AG08396 (cell line): ENCODE measurements at places on chromosomes 4 and X.
A peak's percentile ranks its signal among the peaks of the same experiment; 100 is the strongest.

DNA sequence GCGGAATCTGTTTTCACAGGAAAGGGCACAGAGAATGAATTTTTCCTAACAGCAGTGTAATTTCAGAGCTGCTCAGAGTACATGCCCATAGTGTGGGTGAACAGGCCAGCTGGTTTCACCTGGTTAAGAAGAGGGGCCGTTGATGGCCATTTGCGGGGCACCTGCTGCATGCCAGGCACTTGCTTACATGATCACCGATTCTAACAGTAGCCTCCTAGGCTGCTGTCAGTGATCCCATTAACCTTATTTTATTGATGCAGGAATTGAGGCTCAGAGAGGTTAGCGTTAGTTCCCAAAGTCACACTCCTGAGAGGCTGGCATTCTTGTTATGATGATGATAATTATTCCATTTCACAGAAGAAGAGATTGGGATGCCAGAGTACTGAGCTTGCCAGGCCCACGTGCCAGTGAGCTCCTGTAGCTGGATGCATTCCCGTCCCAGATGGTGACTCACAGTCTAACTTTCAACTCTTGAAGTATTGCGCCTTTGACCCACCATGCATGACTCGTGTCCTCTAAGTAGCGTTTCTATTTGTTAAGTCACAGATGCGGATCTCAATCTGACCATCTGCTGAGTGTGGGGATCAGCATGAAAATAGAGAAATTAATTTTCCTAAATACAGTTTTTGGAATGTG is 76.5 kb downstream of the PSAPL1 start:
- DNase-seq: peak; percentile 84

- DNase-seq: no peak
Observed at GRCh38 chrX:154751203-154751668, 359 bp upstream of the GAB3 start.

DNA sequence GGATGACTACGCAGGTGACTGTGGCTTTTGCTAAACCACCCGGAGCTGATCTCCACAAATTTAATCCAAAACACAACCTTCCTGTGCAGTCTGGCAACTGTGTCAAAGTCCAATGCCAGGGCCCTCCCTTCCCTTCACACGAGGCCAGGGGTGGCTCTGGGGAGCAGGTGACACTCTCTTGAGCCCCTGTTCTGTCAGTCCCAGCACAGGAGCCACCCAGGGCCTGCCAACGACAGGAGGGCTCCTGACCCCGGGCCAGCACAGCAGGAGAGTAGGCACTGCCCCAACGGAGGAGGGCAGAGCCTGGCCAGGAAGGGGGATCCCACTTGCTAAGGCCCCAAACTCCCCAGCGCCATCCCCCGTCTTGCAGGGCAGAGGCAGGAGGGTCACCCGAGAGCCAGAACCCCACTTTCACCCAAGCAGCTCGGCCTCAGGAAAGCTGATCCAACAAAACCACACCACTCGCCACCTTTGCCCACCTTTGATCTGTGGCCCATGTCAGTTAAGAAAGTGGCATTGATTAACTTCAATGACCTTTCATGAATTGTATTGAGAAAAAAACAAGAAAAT is 44.7 kb downstream of the FAM53A start:
- no peak for DNase-seq

GRCh38 chr4:76486588-76487276 is 51.7 kb downstream of the SHROOM3 start:
- DNase-seq: no peak

- DNase-seq: no peak
Observed at GRCh38 chr4:81019006-81019405, 11.5 kb upstream of the BMP3 start.

- DNase-seq: no peak
Observed at GRCh38 chr4:108937066-108937465, 174.2 kb upstream of the ETNPPL start.

DNA sequence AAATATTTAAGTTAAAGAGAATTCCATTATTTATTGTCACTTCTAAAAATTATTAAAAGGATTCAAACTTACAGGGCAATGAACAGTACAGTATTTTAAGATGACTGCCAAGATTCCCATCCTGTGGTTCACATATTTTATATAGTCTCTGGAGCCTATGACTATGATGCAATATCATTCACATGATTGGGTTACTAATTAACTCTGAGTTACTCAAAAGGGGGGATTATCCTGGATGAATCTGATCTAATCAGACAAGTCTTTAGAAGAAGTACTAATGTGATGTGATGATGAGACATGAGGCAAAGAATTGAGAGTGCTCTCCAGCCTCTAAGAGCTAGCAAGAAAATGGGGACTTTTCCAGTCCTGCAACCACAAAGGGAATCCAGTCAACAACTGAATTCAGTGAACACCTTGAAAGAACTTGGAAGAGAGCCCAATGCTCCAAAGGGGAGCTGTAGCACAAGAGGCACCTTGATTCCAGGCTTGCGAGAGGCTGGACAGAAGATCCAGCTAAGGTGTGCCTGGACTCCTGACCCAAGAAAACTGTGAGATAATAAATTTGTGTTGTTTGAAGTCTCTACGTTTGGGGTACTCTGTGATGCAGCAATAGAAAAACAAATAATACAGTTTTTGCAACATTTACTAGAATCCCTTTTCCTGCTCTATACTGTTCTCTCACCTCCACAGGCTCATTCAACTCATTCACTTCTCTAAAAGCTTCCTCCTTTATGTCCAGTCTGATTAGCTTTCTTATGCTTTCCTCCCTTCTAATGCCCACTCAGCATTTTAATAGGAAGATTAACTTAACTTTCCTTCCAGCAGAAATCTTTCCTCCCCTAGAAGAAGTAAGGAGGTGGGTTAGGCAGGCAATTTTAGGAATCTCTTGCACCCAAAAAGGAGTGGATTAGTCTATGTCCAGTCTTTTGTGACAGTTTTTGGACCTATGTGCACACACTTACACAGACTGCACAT is 133.8 kb upstream of the LCORL start:
- DNase-seq: no peak

DNA sequence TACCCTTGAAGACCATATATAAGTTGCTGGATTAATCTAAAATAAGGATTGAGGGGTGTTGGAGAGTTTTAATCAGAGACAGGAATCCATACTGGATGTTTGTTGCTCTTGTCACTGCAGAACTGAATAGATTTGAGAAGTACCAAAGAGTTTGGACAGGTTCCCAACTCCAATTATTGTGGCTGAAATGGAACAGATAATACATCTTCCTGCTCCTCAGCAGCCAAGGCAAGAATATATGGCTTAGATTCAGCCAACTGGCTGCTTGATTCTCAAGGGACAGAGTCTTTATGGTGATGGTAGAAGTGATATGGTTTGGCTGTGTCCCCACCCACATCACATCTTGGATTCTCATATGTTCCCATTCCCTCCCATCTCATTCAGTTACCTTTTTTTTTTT is 97.0 kb upstream of the PDHA2 start:
- no peak for DNase-seq

- DNase-seq: peak; percentile 22
Observed at GRCh38 chr4:119314356-119314755, 7.6 kb downstream of the FABP2 start.

- no peak for DNase-seq
Observed at GRCh38 chr4:79385641-79386040, 22.4 kb downstream of the GK2 start.

GRCh38 chrX:118652717-118653116 is 74.7 kb upstream of the IL13RA1 start:
- DNase-seq: no peak

- no peak for DNase-seq
Observed at GRCh38 chr4:24321131-24321530, 263.2 kb downstream of the DHX15 start.

- DNase-seq: no peak
Observed at GRCh38 chrX:115214151-115214550, 19.7 kb downstream of the LRCH2 start.

GRCh38 chrX:63889001-63889400 is 104.0 kb upstream of the ARHGEF9 start:
- no peak for DNase-seq

GRCh38 chr4:146482788-146483187 is 39.0 kb downstream of the SLC10A7 start:
- no peak for DNase-seq

DNA sequence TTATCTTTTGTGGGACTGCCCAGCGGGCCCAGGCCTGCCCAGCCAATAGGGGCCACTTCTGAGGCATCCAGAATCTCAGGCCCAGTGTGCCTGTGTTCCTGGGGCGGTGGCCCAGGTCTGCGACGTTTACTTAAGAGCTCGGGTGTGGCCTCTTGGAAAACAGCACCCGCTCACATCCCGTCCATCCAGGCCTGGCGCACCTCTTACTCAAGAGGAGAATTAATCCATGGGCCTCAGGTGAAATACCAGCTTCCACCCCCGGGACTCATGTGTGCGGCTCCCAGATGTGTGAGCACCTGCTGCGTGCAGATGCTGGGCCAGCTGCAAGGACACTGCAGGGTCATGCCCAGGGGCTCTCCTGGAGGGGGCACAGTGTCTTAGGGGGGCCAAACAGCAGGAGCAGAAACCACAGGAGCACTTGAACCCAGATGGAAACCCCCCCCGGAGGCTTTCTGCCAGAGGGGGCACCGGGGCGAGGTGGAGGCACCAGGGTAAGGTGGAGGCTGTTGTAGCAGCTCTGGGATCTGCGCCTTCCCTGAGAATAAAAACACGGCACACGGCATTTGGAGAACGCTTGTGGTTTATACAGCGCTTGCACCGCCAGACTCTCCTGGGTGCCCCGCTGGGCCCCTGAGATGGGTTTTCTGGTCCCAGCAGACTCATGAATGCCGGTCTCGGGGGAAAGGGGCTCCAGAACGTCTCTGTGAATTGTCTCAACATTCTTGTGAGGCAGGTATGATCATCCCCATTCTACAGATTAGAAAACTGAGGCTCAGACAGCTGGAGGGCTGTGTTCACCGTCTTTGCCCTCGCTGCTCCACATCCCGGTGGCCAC is 2.8 kb downstream of the PSAPL1 start:
- DNase-seq: no peak

- DNase-seq: no peak
Observed at GRCh38 chr4:148196164-148196563, 246.1 kb downstream of the NR3C2 start.

DNA sequence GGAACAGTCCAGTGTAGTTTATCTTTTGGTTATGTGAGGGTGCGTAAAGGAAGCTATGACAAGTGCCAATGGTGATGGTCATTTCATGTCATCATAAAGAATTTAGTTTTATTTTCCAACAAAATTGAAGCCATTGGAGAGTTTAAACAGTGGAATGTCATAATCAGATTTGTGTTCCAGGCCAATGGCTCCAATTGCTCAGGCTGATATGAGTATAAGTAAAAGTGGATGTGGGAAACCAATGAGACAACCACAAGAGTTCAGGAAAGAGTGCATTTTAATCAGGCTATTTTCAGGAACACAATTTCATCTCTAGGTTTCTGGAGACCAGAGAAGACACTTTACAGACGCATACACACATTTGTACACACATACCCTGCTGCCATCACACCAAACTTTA is 20.7 kb downstream of the SPANXC start:
- DNase-seq: no peak

- no peak for DNase-seq
Observed at GRCh38 chrX:144946666-144947065, 300.6 kb upstream of the SPANXN1 start.

DNA sequence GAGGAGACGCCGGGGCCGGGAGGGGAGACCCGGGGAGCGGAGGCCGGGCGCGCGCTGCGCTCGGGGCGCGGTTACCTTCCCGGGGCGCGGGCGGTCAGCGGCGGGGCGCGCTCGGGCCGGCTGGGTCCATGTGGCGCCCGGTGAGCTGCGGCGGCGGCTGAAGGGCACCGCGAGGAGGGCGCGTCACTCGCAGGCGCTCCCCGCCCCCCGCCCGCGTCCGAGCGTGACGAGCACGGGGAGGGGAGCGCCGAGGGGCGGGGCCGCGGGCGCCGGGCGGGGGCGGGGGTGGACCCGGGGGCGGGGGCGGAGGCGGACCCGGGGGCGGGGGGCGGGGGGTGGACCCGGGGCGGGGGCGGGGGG is at the start of gene CPLX1:
Gene CPLX1 (minus strand): TSS at position 159 of the 360 bp plus-strand sequence. CDS start 1,607 bp downstream, outside the sequence.
- peak; percentile 83 for DNase-seq

- DNase-seq: no peak
Observed at GRCh38 chrX:120672841-120673530, 43.1 kb upstream of the C1GALT1C1 start.

DNA sequence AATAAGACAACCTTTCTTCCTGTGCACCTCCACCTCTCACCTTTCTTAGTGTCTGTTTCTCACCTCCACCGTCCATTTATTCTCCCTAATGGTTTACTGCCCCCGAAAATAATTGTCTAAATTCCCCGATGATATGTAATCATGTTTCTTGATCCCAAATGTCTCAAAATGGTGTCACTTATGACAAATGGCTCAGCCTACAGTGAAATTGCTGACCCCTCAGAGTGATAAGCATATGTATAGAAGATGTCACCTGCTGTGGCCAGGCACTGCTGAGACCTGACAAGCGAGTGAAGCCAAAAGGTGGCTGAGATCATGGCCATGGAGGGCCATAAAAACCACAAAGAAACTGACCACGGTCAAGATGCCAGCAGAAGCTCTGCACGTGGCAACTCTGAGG is 35.7 kb downstream of the MSL3 start:
- DNase-seq: no peak

GRCh38 chrX:73758250-73758649 is 195.3 kb downstream of the CHIC1 start:
- no peak for DNase-seq

GRCh38 chr4:4788573-4788972 is 70.9 kb upstream of the MSX1 start:
- DNase-seq: no peak

DNA sequence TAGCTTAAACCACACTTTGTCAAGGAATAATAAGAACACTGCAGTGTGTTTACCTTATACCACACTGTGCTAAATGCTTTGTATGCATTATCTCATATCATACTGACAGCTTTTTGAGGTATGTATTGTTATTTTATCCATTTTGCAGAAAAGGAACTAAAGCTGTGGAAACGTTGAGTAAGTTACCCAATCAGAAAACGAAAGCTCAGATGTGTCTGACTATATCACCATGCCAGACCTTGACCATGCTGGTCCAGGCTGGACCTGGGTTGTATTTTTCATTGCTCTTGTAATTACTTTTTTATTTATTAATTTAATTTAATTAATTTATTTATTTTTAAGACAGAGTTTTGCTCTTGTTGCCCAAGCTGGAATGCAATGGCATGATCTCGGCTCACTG is 2.1 kb downstream of the HSD17B11 start:
- no peak for DNase-seq

GRCh38 chr4:71303850-71304249 is 35.0 kb upstream of the SLC4A4 start:
- no peak for DNase-seq

GRCh38 chr4:159141193-159141592 is 38.3 kb downstream of the RAPGEF2 start:
- DNase-seq: peak; percentile 22

DNA sequence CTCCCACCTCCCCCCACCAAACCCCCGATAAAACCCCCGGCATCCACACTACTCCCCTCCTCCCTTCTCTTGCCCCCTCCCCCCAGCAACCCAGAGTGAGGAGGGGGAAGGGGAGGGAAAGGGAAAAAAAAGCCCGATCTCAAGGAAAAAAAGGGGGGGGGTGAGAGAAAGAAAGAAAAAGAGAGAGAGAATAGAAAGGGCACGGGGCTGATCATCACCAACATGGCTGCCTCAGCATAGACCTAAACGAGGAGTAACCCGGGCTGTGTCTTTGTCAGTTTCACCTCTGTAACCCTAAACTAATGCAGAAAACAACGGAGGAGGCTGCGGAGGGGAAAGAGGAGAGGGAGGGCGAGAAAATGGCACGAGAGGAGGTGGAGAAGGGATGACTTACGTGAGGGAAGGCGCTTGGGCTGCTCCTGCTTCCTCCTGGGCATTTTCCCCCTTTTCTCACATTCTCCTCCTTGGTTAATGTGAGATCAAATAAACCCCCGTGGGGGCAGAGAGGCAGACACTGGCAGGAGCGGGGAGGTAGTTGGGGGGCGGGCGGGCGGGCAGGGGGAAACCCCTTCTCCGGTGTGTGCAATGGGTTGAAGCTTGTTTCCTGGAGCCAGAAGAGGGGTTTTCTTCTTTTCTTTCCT is 532 bp downstream of the ZNF827 start:
- DNase-seq: peak; percentile 38
